Aortic smooth muscle cell (primary cell): ENCODE measurements at places on chromosomes 6 and 20. TPM values are rescaled to one million over a fixed set of nuclear protein-coding genes. Genes with fewer than 3 reads are reported as not detected.

PDE10A gene
- total RNA-seq = 20.0 and 31.8 TPM in 2 replicates

THBS2 gene
- 1,212 and 1,885 TPM in 2 replicates for total RNA-seq

SOX4 gene
- total RNA-seq = 16.2 and 21.3 TPM in 2 replicates

ADGRB3 gene
- total RNA-seq = 1.4 and 2.9 TPM in 2 replicates

ANKRD66 gene
- not detected in 2 replicates for total RNA-seq

ATP6V1G2 gene
- total RNA-seq = 3.3 and 4.0 TPM in 2 replicates

SLC35D3 gene
- not detected in 2 replicates for total RNA-seq
